K562 (cell line): ENCODE measurements at places on chromosomes 16 and 17. TPM values are rescaled to one million over a fixed set of nuclear protein-coding genes. Genes with fewer than 3 reads are reported as not detected.

Gene TOP2A
- 266 and 282 TPM in 2 replicates for total RNA-seq

Gene SEZ6L2
- total RNA-seq: 2.1 TPM in 2 replicates

- DNase-seq: no peak
Observed at GRCh38 chr17:8153031-8153451, 837 bp upstream of the PER1 start.

DNA sequence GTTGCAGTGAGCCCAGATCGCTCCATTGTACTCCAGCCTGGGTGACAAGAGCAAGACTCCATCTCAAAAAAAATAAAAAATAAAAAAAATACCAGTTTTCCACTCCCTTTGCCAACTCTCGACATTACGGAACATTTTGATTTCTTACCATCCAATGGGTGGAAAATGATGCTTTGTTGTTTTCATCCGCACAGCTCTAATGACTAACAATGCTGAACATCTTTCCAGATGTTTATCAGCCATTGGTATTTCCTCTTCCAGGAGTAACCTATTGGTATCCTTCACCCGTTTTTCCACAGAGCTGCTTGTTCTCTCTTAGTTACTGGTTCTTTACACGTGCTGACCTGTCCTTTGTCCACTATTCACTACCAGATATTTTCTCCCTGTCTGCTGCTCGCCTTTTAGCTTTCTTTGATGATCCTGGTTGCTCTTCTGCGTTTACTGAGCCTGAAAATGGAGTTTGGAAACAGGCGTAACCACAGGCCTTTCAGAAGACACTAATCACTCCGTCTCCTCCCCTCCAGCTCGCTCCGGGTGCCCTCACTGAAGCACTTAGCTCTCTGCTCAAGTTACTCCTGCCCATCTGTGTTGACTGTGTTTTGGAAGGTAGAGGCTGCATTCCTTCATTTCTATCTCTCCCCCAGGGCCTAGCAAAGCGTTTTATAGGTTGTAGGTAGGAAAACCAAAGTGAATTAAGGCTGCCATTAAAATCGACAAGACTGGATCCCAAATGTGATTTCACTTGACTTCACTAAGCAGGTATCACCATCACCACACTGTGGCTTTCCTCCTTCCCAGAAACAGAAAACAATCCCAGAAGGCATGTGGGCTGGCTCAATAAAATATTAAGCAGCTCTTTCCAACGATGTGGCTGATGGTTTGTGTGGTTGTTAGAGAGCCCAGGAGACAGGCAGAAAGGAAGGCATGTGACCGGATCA lies 8.9 kb downstream of the SHPK start:
- DNase-seq: no peak
